ENCODE measurements at places on chromosomes 11 and 22.

DNA sequence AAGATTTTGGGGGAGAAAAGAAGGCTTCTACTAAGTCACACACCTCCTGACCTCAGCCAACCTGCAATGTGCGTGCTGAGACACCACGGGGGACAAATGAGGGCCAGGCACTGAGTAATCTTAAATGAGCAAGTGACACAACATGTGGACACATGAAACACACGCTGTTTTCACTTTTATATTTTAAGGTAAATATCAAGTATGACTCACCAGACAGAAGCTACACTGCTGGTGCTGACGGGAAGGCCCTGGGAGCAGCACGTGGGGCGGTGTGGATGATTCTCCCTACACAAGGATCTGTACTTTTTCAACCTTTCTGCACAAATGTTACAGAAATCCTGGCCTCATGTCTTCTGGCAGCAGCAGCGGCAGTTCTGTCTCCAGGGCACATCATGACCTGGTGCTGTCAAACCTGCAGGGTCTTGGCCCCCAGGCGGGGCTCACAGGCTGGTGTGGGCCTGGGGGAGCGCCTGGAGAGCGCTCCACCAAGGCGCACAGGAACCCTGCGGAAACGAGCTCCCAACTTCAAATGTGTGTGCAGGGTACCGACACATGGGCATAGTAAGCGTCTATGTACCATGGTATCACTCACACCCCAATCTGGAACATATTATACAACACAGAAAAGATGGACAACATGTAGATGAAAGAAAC lies 61.7 kb downstream of the DGCR2 start:
- no peak for DNase-seq

DNA sequence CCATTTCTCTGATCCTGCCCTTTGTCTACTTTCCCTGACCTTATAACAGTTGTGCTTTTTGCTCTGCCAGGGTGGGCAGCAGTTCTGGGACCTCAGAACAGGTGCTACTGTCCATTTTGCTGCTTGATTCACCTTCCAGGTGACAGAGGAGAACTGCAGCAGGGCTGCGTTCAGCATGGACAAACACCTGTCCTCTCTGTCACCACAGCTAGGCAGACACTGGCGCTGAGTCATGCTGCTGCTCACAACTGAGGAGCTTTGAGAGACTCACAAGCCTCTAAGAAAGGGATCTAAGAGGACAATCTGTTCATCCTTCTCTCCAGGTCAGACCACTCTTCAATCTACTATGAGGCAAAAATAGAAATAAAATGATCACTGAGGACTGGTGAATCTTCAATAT lies 1144.5 kb upstream of the CCDC90B start:
- peak; percentile 73 for DNase-seq

DNA sequence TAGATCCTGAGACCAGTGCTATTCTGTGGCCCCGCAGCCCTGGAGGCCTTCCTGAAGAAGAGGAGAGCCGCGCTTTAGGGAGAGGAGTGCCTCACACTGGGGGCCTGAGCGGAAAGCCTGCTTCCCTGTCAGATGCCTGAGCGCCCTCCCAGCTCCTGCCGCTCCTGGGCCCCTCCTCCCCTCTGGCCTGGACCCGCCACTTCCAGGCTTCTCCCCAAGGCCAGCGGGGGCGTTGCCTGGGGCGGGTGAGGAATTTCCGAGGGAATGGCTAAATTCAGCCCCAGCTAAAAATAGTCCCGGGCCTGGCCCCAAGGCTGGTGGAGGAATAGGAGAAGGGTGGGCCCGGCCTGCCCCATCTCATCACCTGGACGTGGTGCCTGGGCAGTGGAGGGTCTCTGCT lies 15.4 kb downstream of the ARHGEF17 start:
- peak; percentile 20 for DNase-seq

- no peak for DNase-seq
Observed at GRCh38 chr11:13321431-13321830, 43.8 kb downstream of the BMAL1 start.

DNA sequence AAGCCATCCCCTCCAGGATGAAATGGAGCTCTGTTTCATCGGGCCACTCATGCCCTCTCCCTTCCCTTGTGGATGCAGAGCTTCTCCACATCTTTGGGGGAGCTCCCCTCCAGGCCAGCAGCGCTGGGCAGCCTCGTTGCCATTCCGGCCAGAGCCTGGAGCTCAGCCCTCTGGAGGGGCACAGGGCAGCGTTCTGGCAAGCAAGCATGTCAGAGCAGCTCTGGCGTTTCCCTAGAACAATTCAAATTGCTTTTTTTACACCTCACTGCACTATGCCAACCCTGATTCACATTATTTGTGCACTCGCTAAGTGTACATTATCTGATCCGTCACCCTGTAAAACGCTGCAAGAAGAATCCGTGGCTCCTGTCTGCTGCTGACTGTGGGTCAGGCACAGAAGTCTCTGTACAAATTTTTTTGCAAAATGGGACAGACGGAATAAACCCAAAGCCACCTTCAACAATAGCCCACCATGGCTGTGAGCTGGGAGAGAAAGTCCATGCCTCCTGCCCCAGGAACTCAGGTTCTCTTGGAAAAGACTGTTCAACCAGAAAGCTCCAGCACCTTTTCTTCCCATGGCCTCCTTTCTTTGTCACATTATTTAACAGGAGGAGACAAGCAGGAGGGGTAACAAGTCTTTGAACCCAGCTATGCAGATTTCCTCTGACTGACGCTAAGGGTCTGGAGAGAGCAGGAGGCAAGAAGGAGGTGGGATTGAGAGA lies 139.5 kb upstream of the CADM1 start:
- no peak for DNase-seq

GRCh38 chr11:47004595-47005033 lies 68.1 kb downstream of the CSTPP1 start:
- DNase-seq = peak; percentile 59

GRCh38 chr22:44885806-44886360 lies 123.9 kb downstream of the PHF21B start:
- DNase-seq = no peak
